IMR-90 (cell line): ENCODE measurements at places on chromosomes 5 and 9. TPM values are rescaled to one million over a fixed set of nuclear protein-coding genes. Genes with fewer than 3 reads are reported as not detected.
A peak's percentile ranks its signal among the peaks of the same experiment; 100 is the strongest.

The KIF24 gene
- total RNA-seq, result 2.5 and 3.0 TPM in 2 replicates

The SIMC1 gene
- total RNA-seq, result 6.9 and 8.2 TPM in 2 replicates

The C9 gene
- not detected in 2 replicates for total RNA-seq

The BTNL3 gene
- not detected in 2 replicates for total RNA-seq

The PTGR1 gene
- 45.9 and 80.8 TPM in 2 replicates for total RNA-seq

The XPA gene
- total RNA-seq, result 1.4 and 4.4 TPM in 2 replicates

The CYLC2 gene
- total RNA-seq, result not detected in 2 replicates

The IL9 gene
- not detected in 2 replicates for total RNA-seq

The FOXD4L5 gene
- total RNA-seq, result under 0.01 TPM in 1 of 2 replicates, not detected in the other

The EIF4E1B gene
- not detected in 2 replicates for total RNA-seq

The FASTKD3 gene
- total RNA-seq, result 12.7 and 19.7 TPM in 2 replicates

- no peak for DNase-seq
Measured at GRCh38 chr5:74627646-74628279, 12.8 kb downstream of the ENC1 start.

DNA sequence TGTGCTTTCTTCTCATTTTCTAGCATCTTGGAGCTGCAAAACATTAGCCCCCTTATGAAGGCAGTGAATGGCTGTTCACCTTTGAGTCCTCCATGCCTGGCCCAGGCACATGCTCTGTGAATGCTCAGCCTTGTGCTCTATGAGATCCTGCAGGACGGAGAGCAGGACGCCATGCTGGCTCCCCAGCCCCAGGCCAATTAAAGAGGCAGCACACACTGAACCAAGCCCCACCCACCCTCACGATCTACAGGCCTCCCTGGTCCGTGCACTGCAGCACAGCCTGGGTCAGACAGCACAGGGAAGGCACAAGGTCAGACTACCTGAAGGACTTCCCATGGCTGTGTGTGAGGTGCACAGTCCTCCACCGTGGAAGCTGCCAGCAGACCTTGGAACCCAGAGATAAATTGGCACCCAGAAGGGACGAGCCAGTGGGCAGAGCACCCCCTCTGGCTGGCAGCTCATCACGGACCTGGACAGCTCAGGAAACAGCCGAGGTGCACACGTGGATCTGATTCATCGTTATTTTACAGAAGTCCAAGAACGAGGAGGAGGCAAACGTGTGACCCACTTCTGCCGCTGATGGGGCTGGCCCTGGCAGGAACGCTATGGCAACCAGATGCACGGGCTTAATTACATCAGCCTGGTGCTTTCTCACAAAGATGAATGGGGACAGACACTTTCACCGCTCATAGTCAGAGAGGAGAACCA lies 59.5 kb downstream of the OLFM1 start:
- DNase-seq, result no peak

GRCh38 chr5:164553851-164554250 lies 1048.4 kb downstream of the MAT2B start:
- no peak for DNase-seq

DNA sequence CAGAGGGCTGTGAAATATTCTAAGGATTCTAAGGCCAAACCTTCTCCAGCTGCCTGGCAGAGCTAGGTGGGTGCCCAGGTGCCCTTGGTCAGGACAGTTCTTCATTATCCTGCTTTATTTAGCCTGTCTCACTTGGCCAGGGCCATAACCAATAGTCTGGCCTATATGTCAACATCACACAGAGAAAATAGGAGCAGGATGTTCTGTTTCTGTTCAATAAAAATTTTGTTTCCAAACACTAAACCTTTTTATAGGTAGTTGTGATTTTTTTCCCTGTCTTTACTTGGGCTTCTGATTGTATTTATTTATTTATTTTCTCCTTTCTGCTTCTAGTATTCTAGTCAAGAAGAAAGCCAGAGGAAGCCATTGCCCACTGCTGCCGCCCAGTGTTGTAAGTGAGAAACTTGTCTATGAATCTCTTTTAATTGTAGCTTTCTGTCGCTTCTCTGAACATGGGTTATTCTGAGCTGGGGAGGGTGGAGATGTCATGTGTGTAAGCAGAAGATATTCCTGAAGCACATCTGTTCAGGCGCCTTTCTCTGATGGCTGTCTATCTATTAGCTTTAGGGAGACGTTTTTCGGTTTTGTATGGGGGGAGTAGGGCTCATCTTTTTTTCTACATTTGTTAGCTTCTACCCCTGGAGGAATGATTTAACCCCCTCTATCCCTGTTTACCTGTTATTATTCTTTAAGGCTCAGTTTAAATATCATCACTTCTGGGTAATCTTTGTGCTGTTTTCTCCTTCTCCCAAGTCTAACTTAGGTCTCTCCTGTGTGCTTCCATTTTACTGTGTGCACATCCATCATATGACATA lies 97.1 kb downstream of the UNC13B start:
- DNase-seq, result peak; percentile 66

DNA sequence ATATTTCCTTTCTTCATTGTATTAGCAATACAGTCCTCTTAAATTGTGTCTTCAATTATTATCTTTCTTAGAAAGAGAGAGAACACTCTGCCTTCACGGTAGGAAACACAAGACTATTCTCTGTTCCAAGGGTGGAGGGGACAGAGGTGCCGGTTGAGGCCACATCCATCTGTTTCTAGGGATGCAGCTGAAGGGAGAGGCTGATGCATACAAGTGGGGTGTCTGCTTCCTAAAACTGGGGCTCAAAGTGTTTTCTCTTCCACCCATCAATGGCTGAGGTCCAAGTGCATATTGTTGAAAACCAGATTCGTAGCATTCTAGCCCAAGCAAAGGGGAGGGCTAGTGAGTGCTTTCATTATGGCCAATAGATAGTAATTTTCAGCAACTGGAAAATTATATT lies 9.5 kb downstream of the IRX2 start:
- DNase-seq, result no peak

- peak; percentile 12 for DNase-seq
Measured at GRCh38 chr5:82439750-82440445, 161.7 kb upstream of the RPS23 start.

GRCh38 chr5:168720575-168720974 lies 141.4 kb upstream of the PANK3 start:
- no peak for DNase-seq

GRCh38 chr5:94700592-94700991 lies 82.1 kb downstream of the SLF1 start:
- DNase-seq, result no peak

DNA sequence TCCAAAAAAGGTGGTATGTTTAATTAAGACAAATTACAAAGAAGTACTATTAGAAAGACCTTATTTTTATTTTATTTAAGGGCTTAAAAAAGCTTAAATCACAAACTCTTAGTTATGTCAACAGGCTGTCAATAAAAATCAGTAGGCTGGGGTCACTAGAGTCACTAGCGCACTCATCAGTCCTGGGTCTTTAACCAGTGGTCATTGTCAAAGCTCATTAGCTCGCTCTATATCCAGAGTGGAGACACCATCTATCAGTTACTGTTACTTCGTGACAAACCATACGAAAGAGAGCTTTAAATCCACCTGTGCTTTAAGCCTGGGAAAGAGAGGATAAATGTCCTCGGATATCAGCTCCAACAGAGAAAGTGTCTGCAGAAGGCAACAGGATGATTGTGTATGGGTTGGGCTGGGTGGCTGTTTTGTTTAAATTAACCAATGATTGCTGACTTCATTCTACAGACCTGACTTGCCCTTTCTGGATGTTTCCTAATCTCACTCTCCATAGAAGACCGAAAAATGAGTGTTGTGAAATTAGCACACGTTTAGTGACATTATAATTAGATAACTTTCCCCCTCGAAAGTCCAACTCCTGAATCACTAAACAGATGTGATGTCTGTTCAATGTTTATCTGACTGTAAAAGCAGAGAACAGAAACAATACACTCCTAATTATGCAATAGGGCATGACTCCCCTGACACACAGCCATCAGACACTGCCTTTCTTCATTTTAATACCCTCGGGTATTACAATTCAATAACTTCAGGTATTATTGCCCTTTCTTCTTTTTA lies 123.6 kb upstream of the TNPO1 start:
- peak; percentile 30 for DNase-seq

GRCh38 chr5:142427015-142427364 lies 102.2 kb upstream of the SPRY4 start:
- DNase-seq, result no peak

DNA sequence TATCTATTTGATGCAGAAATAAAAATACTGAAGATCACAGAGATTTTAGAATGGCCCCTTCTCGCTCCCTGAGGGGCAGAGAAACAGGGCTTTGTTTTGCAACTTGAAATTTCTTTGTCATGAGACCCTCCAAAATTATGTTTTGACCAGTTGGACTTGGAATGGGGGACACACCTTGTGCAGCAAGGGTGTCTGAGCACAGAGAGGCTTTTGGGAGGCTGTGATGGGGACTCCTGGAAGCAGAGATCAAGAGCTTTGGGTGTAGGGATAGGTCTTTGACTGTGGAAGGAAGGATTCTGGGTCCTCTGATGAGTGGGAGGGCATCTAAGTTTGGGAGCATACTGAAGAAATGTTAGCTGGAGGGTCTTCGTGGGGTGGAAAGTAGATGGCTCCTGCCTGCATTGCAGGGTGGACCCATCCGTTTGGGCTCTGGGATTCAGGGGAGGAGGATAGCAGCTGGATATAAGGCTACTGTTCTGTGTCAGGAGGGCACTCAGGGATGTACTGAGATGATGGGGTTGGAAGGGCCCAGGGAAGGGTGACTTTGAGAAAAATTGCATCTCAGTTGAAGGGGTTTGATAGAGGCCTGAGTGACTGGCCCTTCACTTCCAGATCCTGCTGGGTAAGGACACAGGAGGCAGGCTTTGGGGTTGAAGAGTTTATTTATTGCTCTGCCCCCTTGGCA lies 1.8 kb upstream of the MYORG start:
- DNase-seq, result no peak

GRCh38 chr5:14365831-14366430 lies 215.7 kb upstream of the OTULINL start:
- DNase-seq, result no peak

DNA sequence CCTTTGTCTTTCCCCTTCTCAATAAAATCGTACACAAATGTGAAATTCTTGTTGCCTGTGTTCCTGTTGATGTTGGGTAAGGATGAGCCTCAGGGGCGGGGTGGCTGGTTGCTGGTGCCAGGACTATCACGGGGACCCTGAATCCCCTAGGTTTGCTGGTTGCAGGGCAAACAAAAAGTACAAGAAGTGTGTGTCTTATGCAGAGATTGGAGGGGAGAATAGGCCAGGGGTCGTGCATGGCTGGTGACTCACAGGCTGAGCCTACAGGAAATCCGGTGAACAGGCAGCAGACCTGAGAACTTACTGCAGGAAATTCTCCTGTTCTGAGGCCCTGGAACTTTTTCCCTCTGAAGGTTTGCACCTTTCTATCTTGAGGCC lies 5.5 kb downstream of the ANXA2R start:
- DNase-seq, result peak; percentile 85

DNA sequence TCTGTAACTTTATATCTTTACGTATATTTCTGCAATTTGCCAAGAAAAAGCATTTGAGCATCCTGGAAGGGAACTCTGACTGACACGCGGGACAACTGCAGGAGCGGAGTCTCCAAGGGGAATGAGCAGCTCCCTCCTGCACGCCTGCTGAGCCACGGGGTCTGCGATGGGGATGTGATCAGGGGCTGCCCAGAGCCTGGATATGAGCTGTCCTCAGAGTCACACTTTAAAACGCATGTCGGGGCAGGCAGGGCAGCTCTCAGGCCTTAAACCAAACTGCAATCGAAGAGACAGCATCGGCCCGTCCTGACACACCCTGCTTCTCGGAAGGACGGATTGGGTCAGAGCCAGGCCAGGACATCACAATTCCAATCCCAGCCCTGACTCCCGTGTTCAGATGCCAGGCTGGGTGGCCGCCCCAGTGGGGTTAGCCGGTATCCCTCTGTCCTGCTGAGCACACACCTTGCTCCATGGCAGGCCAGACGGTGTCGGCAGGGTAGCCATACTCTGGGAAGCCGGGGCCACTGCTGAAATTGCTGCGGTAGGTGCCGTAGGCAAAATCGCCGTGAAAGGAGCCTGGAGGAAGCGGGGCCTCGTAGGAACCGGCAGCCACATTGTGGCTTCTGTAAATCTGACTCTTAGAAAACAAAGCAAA lies 17.2 kb downstream of the SEC16A start:
- no peak for DNase-seq

DNA sequence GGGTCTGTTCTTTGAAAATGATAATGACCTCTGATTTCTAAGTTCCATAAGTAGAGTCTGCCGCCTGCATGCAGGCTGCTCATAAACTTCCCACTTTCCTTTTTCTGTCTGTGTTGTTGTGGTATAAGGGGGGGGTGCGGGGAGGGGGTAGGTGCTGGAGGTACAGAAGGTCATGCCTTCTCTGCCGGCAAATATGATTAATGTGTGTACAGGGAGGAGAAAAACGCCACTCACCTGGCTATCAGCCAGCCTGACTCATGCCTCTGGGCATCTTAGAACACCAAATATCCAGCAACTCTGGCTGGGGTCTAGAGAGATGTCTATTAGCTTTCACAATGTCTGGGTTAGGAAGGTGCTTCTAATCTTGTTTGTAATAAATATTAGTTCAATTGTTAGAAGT lies 128.3 kb downstream of the EFNA5 start:
- peak; percentile 64 for DNase-seq

DNA sequence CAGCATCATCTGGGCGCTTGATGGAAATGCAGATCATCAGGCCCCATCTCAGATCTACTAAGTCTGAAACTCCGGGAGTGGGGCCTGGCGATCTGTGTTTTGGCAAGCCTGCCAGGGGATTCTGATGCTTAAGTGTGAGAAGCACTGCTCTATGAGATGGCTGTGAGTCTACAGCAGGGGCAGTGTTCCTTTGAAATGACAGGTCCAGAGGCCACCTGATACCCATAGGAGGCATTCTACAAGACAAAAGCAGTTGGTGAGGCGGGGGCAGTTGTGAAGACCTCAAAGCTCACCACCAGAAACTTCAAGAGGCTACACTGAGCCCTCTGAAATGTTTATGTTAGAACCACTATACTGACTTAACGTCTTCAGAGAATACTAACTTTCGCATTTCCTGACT lies 86.9 kb upstream of the SPATA31D4 start:
- no peak for DNase-seq

DNA sequence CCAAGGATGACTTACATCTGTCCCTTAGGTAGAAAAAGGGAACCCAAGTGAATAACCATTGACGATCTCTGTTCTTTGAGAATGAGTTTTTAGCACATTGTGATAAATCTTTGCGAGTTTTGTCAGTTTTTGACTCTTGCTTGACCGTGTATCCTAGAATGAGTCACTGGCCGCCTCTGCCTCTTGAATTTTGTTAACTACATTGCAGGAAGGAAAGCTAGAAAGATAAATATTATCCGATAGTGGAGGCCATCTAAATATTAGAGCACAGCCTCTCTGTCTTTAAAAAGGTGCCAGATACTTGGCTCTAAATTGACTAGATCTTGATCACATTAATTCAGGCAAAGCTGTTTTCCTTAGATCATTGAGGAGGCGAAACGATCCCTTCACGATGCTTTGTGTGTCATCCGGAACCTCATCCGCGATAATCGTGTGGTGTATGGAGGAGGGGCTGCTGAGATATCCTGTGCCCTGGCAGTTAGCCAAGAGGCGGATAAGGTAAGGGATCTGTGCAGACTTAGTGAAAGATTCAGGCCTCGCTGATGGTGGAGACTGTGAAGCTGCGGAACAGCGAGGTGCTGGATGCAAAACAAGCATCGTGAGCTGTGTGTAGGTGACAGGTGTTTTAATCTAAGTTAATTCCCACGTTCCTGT lies 12.2 kb downstream of the CCT5 start:
- no peak for DNase-seq
